ENCODE measurements at places on chromosomes 3 and 15. TPM values are rescaled to one million over a fixed set of nuclear protein-coding genes. Genes with fewer than 3 reads are reported as not detected.

GRCh38 chr15:90620379-90621067 lies 90.8 kb downstream of the CRTC3 start:
- no peaks in the 10 kb centered on the region for H3K36me3 ChIP-seq
- H3K27ac ChIP-seq: no peak overlapping the region
- no peaks in the 10 kb centered on the region for H3K27me3 ChIP-seq
- no peaks in the 10 kb centered on the region for H3K4me1 ChIP-seq
- no peak overlapping the region for H3K4me3 ChIP-seq
- no peak for DNase-seq

- no peak overlapping the region for H3K4me3 ChIP-seq
- no peaks in the 10 kb centered on the region for H3K4me1 ChIP-seq
- H3K27me3 ChIP-seq: no peaks in the 10 kb centered on the region
- H3K27ac ChIP-seq: no peak overlapping the region
Observed at GRCh38 chr15:80659375-80659774, 35.7 kb upstream of the ABHD17C start.

GRCh38 chr15:80815106-80815505 lies 35.9 kb downstream of the CEMIP start:
- DNase-seq: no peak
- no peak overlapping the region for H3K4me3 ChIP-seq
- no peaks in the 10 kb centered on the region for H3K36me3 ChIP-seq
- no peaks in the 10 kb centered on the region for H3K4me1 ChIP-seq
- no peaks in the 10 kb centered on the region for H3K27me3 ChIP-seq
- no peak overlapping the region for H3K27ac ChIP-seq

DNA sequence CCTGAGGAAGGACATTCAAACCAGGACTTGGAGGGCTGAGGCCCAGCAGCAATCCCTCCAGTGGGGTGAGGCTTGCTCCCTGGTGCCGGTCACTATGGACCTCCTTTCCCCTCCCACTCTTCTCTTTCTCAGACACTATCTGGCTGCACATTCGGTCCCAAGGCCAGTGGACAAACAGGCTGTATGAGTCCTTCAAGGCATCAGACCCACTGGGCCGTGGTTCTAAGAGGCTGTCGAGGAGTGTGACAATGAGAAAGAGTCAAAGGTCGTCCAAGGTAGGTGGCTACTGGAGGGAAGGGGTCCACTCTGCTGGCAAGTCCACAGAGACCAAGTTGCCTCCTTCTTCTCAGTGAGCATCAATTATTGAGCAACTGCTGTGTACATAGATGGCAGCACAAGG lies 28.0 kb downstream of the NOX5 start:
- H3K4me1 ChIP-seq: no peaks in the 10 kb centered on the region
- no peak overlapping the region for H3K27ac ChIP-seq
- no peak overlapping the region for H3K4me3 ChIP-seq

B3GNT5 gene
- 10.2 TPM for total RNA-seq

- no peak for DNase-seq
Observed at GRCh38 chr3:159819676-159820075, 169.0 kb upstream of the IL12A start.

DNA sequence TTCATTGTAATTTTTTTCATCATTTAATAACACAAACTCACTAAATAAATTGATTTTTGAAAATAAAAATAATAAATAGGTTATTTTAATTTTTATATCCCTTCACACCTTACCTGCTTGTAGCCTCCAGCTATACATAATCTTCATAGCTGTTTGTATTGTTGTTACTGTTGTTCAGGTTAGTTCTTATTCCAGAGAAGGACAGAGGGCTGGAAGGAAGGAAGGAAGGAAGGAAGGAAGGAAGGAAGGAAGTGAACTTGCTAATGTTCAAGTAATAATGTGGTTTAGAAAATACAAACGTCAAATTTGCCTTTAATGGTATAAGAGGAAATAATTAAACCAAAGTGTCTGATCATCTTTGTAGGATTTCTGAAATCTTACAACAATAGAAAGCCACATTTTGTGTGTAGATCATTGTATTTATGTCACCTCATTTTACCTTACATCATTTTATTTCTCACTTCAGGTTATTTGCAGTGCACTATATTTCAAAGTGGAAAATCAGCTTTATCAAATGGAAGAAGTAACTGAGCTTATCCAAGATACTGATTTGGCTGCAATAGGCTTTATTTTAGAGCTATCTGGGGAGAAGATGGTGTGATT lies 660.0 kb upstream of the CCDC54 start:
- no peaks in the 10 kb centered on the region for H3K27me3 ChIP-seq
- H3K36me3 ChIP-seq: no peaks in the 10 kb centered on the region
- no peaks in the 10 kb centered on the region for H3K4me1 ChIP-seq
- no peak for DNase-seq

DNA sequence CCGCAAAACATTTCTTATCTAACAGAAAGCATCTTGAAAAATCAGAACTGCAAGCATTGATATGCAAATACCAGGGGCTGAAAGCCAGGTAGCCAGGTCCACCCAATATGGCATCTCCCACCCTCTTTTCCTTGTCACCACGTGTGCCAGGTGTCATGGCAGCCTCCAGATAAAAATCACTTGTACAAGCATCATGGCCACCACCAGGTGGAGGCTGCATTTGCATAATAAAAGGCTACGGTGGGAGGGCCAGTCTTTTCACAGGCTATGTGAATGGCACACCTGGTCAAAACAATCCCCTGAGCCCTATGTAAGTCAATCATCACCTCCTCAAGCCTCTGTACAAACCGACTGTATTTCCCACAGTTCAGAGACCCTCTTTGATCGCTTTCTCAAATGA lies 1233.1 kb upstream of the ALCAM start:
- no peak overlapping the region for H3K4me3 ChIP-seq
- no peak for DNase-seq
- H3K27me3 ChIP-seq: no peaks in the 10 kb centered on the region
- H3K36me3 ChIP-seq: no peaks in the 10 kb centered on the region

- no peak overlapping the region for H3K4me3 ChIP-seq
- H3K27ac ChIP-seq: no peak overlapping the region
- H3K4me1 ChIP-seq: no peaks in the 10 kb centered on the region
- DNase-seq: peak; percentile 56
- H3K27me3 ChIP-seq: no peaks in the 10 kb centered on the region
- no peaks in the 10 kb centered on the region for H3K36me3 ChIP-seq
Observed at GRCh38 chr15:99507504-99508310, 58.1 kb upstream of the MEF2A start.
